ENCODE measurements at places on chromosomes 5 and 9.

DNA sequence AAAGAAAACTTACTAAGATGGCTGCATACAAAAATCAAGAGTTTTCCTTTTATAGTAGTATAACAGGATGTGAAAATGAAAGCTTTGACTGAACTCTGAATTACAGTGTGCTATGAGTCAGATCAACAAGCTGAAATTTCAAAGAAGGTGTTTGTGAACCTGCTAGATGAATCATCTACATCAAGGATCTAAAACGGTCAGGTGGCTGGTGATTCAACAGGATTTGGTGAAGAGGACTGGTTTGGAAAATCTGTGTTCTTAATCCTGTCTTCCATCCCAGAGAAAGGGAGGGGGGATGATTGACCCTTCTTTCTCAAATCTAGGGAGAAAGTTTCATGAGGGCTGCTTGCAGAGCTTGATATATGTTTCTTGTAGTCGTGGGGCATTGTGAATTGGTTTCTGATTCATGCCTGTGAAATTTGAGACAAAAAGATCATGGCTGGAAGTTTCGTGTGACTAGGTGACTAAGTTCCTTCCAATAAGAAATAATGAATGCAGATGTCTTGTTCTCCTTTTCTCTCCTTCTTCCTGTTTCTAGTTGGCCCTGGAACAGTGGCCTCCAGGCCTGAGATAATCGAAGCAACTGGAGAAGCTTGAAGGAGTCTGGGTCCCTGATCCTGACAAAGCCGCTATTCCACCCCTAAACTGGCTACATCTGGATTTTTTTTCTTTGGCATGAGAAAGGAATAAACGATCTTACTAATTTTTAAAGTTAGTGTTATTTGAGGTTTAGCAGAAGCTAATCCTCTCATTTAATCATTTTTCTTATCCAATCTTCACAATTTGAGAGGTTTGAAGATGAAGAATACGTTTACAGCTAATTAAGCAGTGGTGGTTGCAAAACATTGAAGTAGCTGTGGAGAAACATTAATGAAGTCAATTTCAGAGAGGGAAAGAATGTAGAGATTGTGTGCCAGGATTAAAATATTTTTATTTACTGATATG is 67.2 kb downstream of the MRPS30 start:
- no peak for DNase-seq

DNA sequence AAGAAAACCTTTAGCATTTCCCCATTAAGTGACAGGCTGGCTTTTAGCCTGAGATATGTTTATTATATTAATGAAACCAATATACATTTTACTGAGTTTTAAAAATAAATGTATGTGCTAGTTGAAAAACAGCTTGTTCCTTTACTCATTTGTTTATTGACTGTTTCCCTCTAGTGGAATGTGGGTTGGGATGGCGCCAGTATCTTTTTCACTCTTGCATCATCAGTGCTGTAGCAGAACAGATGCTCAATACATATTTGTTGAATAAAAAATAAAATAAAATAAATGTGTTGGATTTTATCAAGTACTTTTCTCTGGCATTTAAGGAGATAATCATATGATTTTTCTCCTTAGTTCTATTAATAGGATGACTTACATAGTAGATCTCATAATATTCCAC is 43.0 kb downstream of the FSTL4 start:
- DNase-seq, result no peak

- no peak for DNase-seq
These were observed 194.8 kb downstream of the AUH start for GRCh38 chr9:91166796-91167366.

DNA sequence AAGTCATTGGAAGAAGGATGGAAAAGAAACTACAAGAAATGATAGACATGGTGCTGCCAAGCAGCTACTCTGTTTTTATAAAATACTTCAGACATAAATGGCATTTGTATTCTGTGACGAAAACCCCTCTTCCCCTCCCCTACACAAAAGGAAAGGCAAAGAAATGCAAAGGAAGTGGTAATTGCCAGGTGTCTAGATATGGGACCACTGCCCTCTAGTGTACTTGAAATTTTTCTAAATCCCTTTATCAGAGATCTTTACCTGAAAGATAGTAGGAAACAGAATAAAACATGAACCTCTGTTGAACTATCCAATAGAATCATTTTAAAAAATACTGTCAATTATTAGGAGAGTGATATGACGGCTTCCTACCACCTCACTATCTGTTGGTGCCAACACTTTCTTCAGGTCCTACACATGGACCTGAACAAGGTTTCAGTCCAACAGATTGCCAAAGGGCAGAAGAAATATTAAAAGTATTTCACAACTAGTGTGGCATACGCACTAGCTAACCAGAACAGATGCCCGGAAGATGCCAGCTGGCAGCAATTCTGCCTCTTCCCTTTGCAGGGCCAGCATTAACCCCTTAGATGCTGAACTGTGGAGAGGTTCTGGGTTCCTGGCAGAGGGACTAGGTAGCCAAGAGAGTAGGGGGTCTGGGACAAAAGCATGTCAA is 104.1 kb downstream of the TSSK1B start:
- DNase-seq, result peak; percentile 70

- no peak for DNase-seq
These were observed 371.2 kb downstream of the PDE4D start for GRCh38 chr5:59522201-59522831.

GRCh38 chr9:17807613-17808282 is 228.9 kb downstream of the SH3GL2 start:
- peak; percentile 64 for DNase-seq

- no peak for DNase-seq
These were observed 37.0 kb upstream of the PIK3R1 start for GRCh38 chr5:68178579-68178978.

GRCh38 chr9:136297016-136297691 is 6.7 kb downstream of the CCDC187 start:
- no peak for DNase-seq

- DNase-seq, result no peak
These were observed 14.0 kb upstream of the GPR151 start for GRCh38 chr5:146529984-146530383.

- DNase-seq, result peak; percentile 65
These were observed 14.4 kb upstream of the SPINK4 start for GRCh38 chr9:33225319-33226147.

- DNase-seq, result no peak
These were observed 21.5 kb downstream of the CCDC187 start for GRCh38 chr9:136282272-136282861.

DNA sequence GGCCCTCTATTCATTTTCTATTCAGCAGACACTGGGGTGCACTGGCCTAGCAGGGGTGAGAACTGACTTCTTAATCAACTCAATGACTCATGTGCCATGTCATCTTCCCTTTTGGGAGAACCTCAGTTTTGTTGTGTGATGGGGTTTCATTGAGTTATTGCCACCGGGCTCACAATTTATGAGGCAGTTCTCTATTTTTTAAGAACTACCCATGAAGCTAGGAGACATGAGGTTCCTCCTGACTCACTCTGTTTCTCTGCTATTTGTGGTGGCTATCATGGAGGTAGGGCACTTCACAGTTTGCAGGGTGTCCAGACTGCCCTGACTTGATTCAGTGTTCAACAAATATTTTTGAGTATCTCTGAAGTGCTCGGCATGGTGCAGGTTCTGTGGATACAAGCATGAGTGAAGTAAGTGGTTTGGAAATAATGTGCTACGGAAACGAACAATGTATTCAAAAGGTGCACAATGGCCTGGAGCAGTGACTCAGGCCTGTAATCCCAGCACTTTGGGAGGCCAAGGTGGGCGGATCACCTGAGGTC is 39.3 kb downstream of the SPARC start:
- no peak for DNase-seq

DNA sequence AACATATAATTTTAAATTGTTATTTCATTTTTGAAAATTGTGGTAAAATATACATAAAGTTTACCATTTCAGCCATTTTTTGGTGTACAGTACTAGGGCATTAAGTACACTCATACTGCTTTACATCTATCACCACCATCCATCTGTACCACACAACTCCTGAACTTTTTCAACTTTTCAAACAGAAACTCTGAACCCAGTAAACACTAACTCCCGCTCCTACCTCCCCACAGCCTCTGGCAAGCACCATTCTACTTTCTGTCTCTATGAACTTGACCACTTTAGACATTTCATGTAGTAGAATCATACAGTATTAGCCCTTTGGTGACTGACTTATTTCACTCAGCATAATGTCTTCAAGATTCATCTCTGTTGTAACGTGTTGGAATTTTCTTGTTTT is 8.4 kb upstream of the SLC45A2 start:
- DNase-seq, result no peak

DNA sequence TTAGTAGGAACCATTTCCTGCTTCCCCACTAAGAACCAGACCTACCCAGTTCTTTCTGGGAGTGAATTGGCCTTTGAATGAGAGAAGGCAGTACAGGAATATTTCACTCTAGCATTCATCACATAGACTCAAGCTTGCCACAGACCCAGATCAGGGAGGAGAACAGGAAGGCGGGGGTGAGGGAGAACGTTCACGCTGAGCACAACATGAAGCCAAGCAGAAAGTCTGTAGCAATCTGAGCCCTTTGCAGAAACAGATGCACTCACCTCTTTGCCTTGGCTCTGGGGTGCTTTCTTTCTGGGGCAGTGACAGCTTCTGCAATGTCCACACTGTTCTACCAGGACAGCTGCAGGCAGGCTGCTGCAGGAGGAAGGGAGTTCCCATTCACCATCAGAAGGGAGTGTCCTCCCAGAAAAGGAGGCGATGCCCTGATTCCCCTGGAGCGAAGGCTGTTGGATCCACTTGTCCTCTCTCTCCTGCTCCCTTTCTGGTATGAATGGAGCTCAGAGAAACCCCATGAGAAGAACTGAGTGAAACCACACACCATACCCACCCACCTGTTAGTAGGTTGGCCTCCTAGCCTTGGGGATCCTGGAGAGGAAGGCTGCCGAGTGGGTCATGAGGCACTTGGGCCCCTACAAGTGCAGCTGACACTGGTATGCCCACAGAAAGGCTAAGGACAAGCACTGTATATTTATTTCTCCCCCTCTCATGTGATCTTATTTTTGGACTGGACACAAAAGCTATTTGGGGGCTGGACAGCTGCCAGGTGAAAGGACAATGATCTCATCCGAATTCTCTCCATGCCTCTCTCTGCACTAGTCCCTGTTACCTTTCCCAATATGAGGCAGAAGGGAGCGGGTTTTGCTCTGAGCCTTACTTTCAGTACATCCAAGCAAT is 11.7 kb upstream of the FGF1 start:
- DNase-seq, result no peak

DNA sequence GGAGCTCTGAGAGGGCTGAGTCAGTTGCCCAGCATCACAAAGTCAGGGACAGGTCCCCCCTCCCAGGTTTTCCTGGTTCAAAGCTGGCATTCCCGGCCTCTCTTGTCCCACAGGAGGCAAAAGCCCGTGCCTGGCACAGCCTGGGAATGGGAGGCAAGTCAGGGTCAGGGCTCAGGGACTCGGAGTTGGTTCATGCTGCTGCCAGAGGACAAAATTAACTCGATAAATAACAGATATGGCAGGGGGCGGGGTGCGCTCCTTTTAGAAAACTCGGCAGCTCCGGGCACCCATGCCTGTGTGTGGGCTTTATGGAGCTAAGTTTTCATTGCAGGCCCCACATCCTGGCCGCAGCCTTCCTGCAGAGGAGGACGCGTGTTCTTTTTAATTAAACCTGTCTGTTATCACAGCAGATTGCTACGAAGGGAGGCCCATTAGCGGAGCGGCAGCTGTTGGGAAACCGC is 62.8 kb upstream of the LMX1B start:
- peak; percentile 16 for DNase-seq

DNA sequence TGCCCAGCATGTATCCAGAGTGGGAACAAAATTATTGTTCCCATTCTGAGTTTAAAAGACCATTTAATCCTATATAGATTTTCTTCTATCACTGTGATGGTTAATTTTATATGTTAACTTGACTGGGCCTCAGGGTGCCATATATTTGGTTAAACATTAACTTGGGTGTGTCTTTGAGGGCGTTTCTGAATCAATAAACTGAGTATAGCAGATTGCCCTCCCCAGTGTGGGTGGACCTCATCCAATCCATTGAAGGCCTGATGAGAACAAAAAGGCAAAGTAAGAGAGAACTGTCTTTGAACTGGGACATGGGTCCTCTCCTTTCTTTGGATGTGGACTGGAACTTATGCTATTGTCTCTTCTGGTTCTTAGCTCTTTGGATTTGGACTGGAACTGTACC is 17.3 kb downstream of the RIOK2 start:
- DNase-seq, result no peak

DNA sequence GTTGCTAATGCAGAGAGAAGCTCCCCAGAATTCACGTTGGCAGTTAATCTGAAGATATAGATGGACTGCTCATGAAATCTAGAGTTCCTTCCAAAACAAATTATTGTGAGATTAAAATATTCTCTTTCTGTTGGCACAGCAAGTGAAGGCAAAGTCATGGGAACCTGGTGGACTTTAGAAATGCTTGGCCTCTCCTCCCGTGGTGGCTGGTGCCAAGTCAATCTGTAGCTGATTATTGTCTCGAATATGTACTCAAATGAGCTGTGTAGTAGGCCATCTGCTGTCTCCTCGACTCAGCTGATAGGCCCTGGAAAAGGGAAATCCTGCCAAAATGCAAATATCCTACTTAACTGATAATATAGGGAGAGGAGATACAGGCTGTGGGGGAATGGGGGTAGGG is 69.3 kb downstream of the DAPK1 start:
- no peak for DNase-seq

DNA sequence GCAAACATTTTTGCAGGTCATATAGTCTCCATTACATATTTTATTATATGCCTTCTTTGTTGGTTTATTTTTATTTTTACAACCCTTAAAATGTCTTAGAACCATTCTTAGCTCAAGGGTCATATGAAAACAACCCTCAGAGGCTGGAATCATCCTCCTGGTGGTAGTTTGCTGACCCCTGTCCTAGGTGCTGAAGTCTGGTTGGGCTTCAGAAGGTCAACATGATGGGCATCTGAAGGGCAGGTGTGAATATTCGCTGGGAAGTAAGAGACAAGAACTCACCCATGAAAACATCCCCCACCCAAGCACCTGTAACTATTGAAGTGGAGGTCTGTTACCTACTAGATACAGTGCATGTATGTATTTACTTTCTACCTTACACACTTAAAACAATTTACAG is 75.4 kb downstream of the OSMR start:
- no peak for DNase-seq

GRCh38 chr5:473551-474192 is 30.7 kb downstream of the EXOC3 start:
- peak; percentile 16 for DNase-seq

DNA sequence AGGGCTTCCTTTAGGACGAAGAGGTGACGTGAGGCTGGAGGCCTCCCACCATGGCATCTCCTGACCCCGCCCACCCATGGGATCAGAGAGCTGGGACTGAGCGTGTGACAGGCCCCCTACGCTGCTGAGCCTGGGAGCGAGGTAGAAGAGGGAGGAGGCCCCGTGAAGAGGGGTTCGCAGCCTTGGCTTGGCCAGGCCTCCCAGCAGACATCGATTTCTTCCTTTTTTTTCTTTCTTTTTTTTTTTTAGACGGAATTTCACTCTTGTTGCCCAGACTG is 39.5 kb downstream of the PTGES start:
- DNase-seq, result no peak

DNA sequence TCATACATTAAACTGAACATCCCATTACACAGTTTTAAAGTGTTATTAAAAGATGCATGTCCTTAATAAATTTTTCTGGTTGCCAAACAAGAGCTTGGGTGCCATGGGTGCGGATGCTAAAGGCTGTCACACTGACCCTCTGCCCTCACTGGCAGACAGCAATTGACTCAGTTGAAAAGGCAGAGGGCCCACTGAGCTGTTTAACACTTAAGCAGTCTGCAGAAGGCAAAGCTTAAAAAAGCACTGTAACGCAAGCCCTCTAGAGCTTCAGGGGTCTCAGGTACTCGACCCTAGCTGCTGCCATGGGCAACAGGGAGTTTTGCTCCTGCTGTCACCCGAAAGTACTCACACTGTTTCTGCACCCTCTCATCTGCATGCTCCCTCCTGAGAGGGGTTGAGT is 726.4 kb upstream of the TYRP1 start:
- no peak for DNase-seq
